ENCODE measurements at places on chromosomes 3 and 15. TPM values are rescaled to one million over a fixed set of nuclear protein-coding genes. Genes with fewer than 3 reads are reported as not detected.

MEX3B gene
- total RNA-seq: 2.2 TPM

NR2E3 gene
- 0.25 TPM for total RNA-seq

LEKR1 gene
- 1.3 TPM for total RNA-seq

MST1R gene
- total RNA-seq: 0.33 TPM

HRG gene
- total RNA-seq: not detected

CHAC1 gene
- total RNA-seq: 36.5 TPM

COL7A1 gene
- total RNA-seq: 46.3 TPM

CACNA2D2 gene
- total RNA-seq: under 0.01 TPM

FES gene
- 33.5 TPM for total RNA-seq

DNAH12 gene
- total RNA-seq: under 0.01 TPM

C15orf61 gene
- total RNA-seq: 3.0 TPM

SLC24A5 gene
- total RNA-seq: not detected

CAV3 gene
- total RNA-seq: not detected

TTLL13 gene
- not detected for total RNA-seq

NOX5 gene
- total RNA-seq: 0.25 TPM

TRNT1 gene
- 32.9 TPM for total RNA-seq

CEP97 gene
- total RNA-seq: 13.4 TPM

KLHL40 gene
- total RNA-seq: not detected

LRRC57 gene
- 15.7 TPM for total RNA-seq

WNT7A gene
- not detected for total RNA-seq

POU1F1 gene
- not detected for total RNA-seq

SCN11A gene
- total RNA-seq: under 0.01 TPM

CIB1 gene
- total RNA-seq: 31.9 TPM

GOLGB1 gene
- total RNA-seq: 57.1 TPM

ABHD17C gene
- total RNA-seq: 3.0 TPM

TM4SF4 gene
- total RNA-seq: not detected

ATP13A5 gene
- total RNA-seq: not detected

HRH1 gene
- total RNA-seq: 11.4 TPM

GLDN gene
- total RNA-seq: 0.22 TPM

SLC2A2 gene
- total RNA-seq: not detected

WDR93 gene
- under 0.01 TPM for total RNA-seq

GP9 gene
- not detected for total RNA-seq

SLC6A11 gene
- total RNA-seq: not detected

PRSS50 gene
- total RNA-seq: 0.12 TPM

MAP2K1 gene
- 42.8 TPM for total RNA-seq

TUSC7 gene
- not detected for total RNA-seq

PCSK6 gene
- 1.2 TPM for total RNA-seq

UBA5 gene
- 52.1 TPM for total RNA-seq

RHCG gene
- not detected for total RNA-seq

ITGA11 gene
- total RNA-seq: 2.8 TPM

ZNF660 gene
- total RNA-seq: 1.7 TPM

PAK6 gene
- total RNA-seq: under 0.01 TPM

NUSAP1 gene
- 51.1 TPM for total RNA-seq

C3orf38 gene
- total RNA-seq: 27.0 TPM

ALPK3 gene
- total RNA-seq: 0.11 TPM

KLHL6 gene
- under 0.01 TPM for total RNA-seq

SEMA5B gene
- total RNA-seq: not detected

ABCC5 gene
- total RNA-seq: 16.5 TPM

All from uterine smooth muscle cell (primary cell).